AML-193 (cell line): ENCODE measurements at places on chromosomes 4 and X.
A peak's percentile ranks its signal among the peaks of the same experiment; 100 is the strongest.

- DNase-seq = peak; percentile 92
Measured at GRCh38 chr4:82865592-82865991, 25.4 kb downstream of the SEC31A start.

- DNase-seq = no peak
Measured at GRCh38 chr4:153735906-153736461, 23.8 kb downstream of the RNF175 start.

- no peak for DNase-seq
Measured at GRCh38 chrX:10761447-10761846, 141.1 kb upstream of the MID1 start.

GRCh38 chr4:102501447-102501696 is 213 bp downstream of the NFKB1 start:
- DNase-seq = no peak

DNA sequence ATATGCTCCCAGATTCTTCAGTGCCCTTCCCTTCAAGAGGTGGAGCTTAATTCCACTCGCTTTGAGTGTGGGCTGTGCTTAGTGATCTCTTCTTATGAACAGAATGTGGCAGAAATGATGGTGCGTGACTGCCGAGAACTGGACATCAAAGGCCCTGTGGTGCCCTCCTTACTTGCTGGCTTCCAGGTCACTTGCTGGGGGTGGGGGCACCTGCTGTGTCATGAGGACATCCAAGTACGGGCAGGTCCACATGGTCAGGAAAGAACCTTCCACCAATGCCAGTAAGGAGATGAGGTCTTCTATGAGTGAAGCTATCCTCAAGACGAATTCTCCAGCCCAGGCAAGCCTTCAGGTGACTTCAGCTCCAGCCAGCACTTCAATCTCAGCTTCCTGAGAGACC is 95.8 kb downstream of the FAM53A start:
- DNase-seq = no peak

DNA sequence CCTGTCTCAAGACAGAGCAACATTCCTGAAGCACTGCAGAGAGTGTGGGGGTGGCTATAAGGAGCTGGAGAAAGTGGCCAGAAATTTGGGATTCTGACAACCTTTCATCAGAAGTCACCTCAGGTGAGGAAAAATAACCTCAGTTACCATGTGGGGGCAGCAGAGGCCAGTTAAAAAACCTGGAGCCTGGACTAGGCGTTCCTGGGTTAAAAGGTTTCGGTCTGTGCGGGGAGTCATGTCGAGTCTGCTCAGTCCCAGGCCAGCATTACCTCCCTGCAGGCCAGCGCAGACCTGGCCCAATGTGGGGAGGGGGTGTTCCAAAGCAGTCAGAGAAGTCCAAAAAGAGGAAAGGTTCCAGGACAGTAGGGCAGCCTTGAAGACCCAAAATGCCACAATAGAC is 10.9 kb upstream of the NALF2 start:
- DNase-seq = no peak

GRCh38 chrX:103098488-103098887 is 5.5 kb upstream of the NXF3 start:
- no peak for DNase-seq

DNA sequence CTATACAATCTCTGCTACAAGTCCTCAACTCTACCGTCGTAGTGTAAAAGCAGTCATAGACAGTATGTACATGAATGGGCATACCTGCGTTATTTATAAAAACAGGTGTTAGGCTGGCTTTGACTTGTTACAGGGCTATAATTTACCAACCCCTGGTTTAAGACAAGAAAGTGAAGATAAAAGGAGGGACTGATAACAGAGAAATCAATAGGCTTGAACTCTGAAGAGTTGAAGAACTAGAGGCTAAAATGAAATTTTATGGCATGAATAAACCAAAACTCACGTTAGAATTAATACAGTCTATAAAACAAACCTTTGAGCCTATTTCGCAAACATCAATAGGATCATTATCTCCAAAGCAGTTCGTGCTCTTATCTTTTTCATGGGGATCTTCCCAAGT is 36.2 kb downstream of the PPA2 start:
- DNase-seq = no peak

- no peak for DNase-seq
Measured at GRCh38 chr4:74206088-74206825, 48.3 kb downstream of the MTHFD2L start.

DNA sequence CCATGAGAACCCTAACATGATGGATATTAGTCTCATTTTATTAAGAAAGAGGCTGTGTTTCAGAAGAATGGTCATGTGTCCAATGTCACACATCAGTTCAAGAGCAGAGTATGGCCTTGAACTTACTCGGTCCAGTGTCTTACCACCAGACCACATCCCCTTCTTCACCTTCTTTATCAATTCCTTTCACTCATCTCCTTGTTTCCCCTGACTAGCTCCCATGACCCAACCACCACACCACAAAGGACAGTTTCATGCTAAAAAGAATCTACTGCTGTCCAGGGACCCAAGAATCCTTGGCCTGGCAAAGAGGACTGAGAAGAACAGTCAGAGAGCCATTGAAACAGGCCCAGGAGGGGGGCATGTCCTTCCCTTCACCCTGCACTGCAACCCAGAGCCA is 33.6 kb upstream of the MSN start:
- DNase-seq = no peak

GRCh38 chr4:153326513-153326912 is 18.0 kb upstream of the MND1 start:
- DNase-seq = no peak

DNA sequence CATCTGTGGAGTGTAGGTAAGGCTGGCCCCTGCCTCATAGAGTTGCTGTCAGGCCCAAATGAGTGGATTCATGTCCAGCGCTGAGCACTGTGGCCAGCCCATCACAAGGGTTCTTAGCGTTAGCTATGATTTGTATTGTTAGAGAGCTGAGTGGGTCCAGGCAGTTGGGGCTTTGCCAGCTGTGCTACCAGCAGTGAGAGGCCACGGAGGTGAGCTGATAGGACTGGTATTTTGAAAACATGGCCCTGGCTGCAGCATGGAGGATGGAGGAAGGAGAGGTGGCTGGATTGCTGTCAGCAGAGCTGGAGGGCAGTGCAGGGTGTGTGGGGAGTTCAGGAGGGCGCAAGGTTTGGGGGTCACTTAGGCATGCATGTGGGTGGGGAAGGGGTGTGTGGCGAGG is 69.8 kb downstream of the PSAPL1 start:
- no peak for DNase-seq

DNA sequence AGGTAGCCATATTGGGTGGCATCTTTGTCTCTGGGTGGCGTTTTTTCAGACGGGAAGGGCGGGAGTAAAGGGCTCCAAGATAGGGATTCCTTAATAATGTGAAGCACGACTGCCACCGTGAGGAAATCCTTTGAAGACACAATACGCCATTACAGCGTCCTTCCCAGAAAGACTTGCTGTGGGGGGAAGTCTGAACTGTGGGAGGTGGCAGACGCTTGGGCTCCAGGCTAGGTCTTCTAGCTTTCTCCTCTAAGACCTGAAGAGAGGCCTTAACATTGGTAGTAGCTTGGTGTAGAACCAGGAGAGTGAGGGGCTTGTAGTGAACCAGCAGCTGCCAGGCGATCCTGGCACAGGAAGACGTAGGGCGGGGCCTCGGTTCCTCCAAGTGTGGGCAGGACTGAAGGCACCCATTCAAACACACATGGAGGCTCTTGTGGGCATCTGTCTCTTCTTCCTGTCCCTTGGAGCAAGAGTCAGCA is 197.3 kb downstream of the OR13H1 start:
- DNase-seq = no peak

DNA sequence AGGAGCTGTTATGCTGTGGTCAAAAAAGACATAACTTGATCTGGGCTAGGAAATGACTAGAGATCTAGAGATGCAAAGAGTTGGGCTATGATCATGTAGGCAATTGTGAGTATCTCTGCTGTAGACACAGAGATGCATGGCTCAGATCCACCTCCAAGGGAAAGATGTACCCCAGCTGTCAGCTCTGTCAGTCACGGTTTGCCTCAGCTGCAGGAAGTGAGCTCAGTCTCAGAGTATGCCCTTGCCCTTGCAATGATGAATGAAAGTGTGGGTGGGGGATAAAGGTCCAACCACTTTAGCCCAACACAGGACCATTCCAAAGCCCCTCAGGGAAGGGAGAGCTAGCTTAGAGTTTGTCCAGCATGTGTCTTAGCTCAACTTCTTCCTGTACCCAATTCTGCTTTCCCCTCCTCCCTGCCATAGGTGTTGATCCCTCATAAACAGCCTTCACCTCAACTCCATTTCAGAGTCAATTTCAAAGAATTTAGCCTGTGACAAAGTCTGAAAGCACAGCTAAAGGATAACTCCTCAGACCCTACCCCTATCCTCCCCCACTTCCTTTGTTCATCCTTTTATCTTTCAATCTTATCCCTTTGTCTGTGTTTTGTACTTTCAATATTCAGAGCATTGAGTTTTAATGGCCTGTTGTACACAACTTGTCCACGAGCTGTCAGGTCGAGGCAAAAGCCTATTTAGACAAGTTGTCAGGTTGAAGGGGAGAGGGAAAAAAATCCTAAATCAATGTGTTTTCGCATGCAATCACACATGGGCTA is 90.6 kb downstream of the MID1IP1 start:
- DNase-seq = no peak

GRCh38 chr4:88860586-88860985 is 163.0 kb upstream of the NAP1L5 start:
- DNase-seq = no peak

DNA sequence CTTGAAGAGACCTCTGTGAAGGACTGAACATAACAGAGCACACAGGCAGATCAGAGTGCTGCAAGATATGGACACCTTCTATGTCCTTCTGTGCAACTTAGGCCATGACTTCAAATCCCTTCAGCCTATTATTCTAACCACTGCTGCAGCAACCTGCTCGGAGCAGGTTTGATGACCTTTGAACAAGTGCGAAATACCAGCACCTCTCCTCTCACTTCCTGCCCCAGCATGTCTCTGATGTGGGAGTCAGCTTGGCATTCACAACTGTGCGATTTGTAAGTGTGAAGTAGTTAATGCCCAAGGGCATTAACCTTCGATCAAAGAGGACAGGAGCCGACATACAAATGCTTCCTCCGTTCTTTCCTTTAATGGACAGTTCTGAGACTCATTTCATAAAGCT is 1.6 kb upstream of the EXOC1 start:
- no peak for DNase-seq

DNA sequence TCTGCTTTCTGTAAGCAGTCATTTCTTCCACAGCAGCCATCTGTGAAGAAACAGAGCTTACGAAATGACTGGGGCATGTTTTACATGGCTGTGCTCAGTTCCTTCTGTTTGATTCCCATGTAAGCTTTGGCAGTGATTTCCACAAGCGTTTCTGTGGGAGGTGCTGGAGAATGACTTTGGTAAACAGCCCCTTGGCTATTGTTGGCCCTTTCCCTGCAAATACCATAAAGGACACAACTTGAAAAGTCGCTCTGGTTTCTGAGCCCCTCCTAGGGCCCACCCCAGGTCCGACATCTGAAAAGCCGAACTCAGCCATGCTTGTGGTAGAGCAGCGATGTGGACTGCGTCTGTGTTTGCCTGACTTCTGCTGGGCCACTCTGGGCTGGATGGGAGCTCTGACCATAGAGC is 3.7 kb downstream of the LIMCH1 start:
- no peak for DNase-seq

- DNase-seq = no peak
Measured at GRCh38 chrX:137032341-137032694, 1.5 kb downstream of the GPR101 start.

DNA sequence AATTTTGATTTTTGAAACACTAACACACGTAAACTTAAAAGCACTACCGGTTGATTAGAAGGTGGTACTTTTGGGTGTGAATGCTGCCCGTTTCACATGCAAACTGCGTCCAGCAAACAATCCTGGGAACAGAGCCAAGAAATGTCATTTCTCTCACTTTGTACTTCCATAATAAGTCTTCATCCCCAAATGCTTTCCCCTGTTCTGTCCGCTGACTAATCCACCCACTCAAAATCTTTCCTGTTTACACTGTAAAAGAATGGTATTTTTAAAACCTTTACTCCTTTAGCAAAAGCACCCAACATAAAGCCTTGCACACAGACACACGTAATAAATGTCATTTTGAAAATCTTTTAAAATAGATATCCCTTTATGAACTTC is 39.1 kb upstream of the PDLIM5 start:
- no peak for DNase-seq

DNA sequence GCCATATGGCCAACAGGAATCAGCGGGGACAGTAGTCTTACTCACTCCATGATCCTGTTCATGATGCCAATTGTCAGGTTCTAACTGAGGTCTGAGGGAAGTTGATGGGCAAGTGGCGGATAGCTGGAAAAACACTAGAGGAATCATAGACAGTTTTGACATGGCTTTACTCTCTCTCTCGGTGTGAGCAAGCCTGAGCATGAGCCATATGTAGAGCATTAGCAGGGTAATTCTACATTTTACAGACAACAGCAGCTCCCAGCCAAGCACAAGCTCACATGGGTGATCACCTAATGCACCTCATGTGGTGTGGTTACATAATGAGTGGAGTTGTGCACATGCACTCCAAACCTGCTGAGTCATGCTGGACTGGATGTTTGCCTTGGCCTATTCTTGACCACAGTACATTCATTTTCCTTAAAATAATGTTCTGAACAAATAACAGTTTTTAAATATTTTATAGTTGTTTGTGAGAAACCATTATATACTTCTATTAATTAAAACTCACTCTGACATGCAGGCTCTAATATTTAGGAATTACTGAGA is 429.2 kb downstream of the GPAT3 start:
- no peak for DNase-seq

DNA sequence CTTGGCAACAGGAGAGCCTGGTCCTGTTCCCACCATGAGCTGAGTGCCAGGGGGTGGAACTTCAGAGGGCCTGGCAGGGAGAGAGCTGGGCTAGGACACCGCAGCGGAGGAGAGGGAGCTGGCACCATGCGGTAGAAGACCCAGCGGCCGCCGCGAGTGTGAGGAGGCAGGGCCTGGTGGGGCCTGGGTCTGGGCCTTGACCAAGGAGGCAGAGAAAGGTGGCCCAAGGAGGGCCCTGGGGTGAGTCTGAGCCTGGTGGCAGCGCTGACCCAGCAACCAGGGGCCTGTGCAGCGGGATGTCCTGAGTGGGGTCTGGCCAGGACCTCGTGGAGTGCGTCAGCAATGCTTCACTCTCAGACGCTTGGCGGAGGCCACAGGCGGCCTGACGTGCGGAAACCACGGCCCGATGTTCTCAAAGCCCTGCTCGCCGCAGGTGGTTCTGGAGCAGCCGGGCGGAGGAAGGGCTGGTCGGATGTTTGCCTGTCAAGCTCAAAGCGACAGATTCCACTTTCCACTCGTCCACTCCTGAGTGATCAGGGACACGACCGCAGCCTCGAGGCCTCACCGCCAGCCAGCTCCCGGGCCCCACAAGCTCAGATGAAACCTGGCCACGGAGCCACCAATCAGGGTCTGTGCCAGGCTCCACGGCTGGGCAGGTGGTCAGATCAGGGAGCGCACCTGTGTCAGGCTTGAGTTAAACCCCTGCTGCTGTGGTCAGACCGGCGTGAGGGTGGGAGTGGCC is 20.8 kb downstream of the ATP5ME start:
- DNase-seq = no peak

- DNase-seq = no peak
Measured at GRCh38 chr4:157701695-157701994, 471.2 kb downstream of the GASK1B start.
